ENCODE measurements at places on chromosomes 7 and 10.

GRCh38 chr7:75688200-75689136 is 50.3 kb downstream of the HIP1 start:
- DNase-seq: peak; percentile 13

DNA sequence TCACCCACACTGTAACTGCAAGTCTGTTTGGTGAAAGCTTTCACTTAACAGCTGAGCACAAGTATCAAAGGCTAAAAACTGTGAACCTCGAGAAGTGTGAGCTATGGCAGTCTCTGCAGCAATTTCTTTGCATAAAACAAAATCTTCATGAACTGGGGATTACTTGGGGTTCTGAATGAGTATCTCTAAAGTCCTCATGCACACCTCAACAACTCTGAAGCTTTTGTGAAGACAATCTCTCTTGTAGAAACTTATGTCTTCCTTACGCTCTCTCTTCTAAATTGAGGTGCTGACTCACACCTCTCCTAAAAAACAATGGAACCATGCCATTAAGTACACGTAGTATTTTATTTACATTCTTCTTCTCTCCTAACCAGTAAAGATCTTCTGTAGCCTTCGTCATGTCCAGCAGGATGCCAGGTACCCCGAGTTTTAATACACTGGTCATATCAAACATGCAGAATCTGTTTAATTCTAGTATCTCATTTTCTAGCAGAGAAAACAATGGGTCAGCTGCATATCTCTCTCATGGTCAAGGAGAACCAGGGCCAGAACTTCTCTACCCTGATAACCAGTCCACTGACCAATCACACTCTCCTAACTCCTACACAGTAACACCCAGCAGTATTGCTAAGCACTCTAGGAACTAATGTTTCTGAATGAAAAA is 76.9 kb downstream of the UBE2H start:
- DNase-seq: no peak

DNA sequence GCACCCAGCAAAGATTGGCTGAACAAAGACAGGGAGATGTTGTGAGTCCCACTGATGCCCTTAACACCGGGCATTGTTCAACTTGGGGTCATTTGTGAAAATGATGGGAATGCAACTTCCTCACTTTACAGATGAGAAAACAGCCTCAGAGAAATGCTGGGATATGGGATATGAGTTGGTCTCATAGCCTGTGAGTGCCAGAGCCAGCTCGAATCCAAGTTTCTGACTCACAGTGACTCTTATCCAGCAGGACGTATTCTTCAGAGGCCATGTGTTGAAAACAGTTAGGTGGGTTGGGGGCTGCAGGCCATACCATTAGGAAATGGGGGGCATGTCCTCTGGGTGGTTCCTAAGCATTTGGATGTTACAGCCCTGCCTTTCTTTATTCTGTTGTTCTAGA is 45.2 kb downstream of the KIAA1217 start:
- no peak for DNase-seq

DNA sequence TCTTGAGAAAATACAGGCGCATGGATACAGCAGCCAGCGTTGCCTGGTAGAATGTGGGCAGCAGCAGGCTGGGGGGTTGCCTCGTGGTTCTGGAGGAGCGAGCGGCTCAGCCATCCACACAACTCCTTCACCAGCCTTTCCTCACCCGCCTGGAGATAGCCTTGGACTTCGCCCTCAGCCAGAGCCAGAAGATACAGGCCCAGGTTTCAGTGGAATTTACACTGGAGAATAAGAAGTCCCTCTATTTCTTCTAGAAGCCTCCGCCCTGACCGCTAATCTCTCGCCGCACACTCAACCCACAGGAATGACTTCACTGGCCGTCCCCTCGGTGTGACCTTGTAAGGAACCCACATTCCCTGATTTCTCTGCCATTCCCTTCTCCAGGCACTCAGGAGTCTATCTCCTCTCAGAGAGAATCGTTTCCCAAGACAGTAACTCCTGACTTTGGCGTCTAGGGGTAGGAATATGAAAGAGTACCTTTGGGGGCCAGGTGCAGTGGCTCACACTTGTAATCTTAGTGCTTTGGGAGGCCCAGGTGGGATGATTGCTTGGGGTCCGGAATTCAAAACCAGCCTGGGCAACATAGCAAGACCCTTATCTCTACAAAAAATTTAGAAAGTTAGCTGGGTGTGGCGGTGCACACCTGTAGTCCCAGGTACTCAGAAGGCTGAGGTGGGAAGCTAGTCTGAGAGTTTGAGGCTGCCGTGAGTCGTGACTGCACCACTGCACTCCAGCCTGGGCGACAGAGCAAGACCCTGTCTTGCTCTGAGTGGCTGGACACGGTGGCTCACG is 52.0 kb upstream of the ECHDC3 start:
- no peak for DNase-seq

DNA sequence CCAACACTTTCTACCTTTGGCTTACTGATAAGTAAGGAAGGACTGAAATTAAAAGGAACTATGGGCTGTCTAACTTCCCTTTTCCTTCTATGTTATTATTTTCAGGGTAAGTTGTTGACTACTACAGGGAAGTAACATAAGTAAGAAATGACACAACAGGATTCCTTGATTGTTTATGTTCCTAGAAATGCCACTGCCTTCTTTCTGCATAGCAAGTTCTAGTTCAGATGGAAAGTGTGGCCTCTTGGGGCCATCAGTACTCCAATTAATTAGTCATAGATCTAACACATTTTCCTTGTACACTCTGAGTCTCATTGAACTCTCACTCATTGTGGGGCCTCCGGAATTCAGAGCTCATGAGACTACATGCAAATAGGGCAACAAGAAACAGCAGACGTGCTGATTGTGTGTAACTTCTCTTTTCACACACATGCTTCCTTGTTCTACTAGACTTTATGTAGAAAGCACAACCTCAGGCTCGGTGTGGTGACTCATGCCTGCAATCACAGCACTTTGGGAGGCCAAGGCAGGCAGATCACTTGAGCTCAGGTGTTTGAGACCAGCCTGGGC is 35.3 kb upstream of the HIBADH start:
- DNase-seq: no peak

- no peak for DNase-seq
Observed at GRCh38 chr10:100340948-100341847, 5.8 kb upstream of the SCD start.
